Skin of body (tissue), 3 donors: ENCODE measurements at places on chromosomes 6 and 20.

GRCh38 chr6:151290877-151291721, 51.3 kb downstream of the AKAP12 start:
- peak; percentile 63 for DNase-seq

DNA sequence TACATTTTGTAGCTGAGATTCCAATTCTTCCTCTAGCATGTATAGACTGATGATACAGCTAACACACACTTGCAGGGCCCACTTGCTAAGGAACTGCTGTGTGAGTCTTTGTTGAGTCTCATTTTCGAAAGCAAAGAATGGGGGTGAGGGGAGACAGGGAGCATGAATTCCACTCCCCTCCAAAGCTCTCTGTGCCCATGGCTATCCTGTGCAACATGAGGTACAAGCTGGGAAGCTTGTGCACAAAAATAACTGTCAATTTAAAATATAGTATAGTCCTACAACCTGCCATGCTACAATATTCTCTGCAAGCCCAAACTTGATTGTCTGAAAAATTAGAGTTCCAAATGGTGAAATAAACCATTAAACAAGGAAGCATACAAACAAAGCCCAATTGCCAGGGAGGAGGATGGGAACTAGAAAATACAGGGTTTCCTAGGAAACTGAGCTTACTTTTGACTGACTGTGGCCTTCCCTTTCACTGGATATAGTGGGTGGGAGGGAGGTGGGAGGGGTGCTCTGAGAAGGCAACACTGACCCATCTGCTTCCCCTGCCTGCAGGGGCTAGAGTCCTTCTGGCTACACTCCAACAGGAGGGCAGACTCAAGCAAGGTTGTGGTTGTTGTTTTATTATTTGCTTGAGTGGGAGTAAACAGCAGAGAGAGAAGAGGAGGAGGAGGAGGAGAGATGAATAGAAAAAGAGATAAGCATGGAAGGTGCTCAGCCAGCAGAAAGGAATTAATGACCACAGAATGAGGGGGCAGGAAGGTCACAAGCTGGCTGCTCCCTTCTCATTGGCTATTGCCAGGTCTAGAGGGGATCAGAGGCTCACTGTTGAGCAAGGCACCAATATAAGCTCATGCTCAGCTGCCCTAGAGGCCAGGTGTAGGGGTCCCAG, 84.6 kb downstream of the FYN start:
- no peak for DNase-seq

DNA sequence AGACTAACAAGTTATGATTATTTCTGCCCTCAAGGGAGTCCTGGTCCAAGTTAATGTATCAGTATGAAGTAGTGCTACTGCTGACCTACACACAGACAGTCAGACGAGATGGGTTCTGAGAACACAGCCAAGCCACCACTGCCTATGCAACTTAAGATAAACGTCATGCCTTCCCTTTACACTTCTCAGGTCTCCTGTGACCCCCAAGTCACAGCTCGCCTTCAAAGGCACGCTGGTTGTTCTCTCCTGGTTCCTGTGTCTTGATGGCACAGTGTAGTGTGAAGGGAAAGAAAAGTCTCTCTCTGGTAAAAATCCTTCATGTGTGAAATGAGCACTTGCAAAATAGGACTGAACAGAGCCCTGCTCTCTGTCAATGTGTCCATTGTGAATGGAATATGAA, 377.8 kb downstream of the ADGRB3 start:
- DNase-seq = no peak

- DNase-seq = no peak
Measured at GRCh38 chr6:139287868-139288267, 3.9 kb downstream of the TXLNB start.

DNA sequence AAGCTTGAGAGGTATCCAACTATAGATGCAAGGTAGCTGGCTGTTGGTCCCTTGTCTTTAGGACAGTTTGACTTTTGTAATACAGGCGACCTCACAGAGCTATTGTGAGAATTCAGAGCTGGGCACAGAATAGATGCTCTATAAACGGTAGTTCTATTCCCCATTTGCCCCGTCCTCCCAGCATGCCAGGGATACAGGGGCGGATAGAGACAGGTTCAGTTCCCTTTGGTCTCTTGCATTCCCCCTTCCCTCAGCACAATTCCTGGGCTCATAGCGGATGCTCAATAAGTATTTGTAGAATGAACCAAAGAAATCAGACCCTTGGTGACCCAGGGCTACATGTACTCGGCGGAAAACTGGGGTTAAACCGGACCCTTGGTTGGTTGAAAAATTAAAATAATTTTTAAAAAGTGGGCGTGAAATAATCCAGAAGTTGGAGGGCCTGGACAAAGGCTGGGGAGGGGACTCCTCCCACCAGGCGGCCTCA, 707 bp upstream of the TOP1 start:
- DNase-seq = no peak

- DNase-seq = no peak
Measured at GRCh38 chr6:105849746-105850145, 236.4 kb upstream of the PRDM1 start.

DNA sequence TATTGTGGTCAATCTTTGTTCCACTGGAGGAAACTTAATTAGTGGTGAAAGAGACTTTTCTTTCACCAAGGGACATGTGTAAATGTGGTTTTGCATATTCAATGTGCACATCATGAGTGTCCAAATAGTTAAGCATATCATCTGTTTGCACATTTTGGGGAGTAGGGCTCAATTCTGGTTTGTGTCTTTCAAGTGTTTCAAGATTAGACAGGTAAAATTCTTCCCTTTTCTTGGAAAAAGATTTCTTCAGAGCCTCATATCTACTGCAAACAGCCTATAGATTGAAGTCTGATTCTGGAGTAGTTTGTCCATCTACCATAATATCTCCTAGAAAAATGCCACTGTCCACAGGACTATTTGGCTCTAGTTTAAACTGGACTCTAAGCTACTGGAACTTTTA, 26.9 kb upstream of the DEFB118 start:
- DNase-seq = no peak

GRCh38 chr6:18550119-18550518, 163.0 kb downstream of the RNF144B start:
- DNase-seq = no peak

GRCh38 chr6:13194852-13195251, 133.5 kb downstream of the TBC1D7 start:
- no peak for DNase-seq

DNA sequence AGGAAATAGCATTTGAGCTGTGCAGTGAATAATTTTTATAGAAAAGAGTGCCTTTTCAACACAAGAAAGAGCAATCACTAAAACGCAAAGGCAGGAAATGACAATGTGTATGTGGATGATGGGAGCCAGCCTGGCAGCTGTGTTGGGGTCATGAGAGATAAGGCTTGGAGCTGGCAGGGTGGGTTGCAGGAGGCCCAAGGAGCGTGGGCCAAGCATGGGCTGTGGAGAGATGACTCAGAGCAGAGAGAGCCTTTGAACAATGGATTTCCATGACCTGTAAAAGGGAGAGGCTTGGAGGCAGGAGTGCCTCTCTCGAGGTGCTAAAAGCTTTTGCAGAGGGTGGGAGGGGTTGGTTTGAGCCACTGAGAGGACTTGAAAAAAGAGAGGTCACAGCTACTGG, 6.6 kb upstream of the TBC1D7 start:
- DNase-seq = no peak

DNA sequence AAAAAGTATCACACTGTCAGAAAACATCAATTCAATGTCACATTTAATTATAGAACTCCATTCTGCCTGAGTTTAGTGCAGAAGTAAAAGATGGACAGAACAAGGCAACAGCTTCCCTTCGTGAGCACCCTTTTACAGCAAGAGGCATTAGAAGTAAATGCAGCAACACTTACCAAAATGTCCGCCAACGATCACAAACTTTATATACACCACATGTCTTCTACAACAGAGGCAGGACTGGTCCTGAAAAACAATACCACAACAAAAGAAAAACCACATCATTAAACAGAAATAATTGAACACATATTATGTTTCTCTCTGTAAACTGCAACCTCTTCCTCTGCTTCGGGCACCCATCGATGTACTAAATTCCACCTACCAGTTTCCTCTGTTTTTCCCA, 92.9 kb downstream of the FYN start:
- peak; percentile 47 for DNase-seq

DNA sequence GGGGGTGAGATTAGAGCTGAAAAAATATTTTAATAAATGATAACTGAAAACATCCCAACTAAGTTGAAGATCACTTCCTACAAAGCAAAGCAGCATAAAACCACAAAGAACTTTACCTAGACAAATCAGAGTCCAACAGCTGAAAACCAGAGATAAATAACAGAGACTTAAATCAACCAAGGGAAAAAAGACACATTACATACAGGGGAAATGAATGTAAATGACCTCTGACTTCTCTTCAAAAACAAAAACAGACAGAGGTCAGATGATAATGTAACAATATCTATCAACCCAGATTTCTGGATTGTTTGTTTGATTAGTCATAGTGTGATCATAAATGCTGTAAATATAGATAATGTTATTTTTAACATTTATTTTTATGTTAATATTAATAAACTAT, 782.8 kb downstream of the TFAP2A start:
- DNase-seq = no peak

DNA sequence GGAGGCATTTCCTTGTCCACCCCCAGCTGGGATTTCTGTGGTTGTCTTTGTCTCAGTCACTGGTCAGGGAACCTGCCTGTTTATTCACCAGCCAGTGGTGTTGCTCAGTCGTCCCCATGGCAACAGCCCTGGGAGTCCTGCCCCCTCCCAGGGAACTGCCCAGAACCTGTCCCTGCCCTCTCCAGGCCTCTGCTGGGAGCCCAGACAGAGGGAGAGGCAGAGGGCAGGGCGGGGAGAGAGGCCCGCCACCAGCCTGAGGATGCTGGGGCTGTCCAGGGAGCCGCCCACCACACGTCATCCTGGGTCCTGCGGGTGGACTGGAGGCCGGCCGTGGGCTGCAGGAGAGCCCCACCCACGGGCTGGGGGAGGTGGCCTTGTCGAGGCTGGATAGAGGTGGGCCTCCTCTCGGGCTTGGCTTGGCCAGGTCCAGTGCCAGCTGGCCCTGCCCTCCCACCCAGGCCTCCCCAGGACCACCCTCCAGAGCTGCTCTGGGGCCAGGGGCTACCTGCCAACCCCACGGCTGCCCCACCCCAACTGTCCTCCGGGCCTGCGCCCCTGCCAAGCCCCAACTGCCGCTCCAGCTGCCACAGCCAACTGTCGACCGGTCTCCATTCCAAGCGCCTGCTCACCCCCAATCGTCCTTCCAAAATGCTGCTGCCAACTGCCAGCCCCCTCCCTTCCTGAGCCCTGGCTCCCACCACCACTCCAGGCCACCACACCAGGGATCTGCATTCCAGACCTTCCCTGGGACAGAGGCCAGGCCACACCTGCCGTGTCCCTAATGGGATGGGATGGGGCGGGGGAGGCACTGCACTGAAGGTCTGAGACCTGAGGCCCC, 4.2 kb upstream of the ZBTB46 start:
- DNase-seq = peak; percentile 81

- no peak for DNase-seq
Measured at GRCh38 chr20:694496-694895, 18.9 kb upstream of the SCRT2 start.

DNA sequence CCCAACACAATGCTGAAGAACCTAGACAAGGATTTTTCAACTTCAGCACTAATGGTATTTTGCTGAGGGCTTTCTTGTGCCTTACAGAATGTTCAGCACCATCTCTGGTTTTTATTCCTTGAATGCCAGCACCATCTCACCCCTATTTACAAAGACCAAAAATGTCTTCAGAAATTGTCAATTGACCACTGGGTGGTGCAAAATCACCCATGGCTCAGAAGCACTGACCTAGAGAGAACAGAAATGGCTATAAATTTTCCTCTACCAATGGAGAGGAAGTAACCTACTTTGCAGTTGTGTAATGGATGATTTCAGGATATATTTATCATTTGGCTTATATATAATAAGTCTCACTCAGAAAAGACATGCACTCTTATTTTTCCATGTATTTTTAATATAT, 431.0 kb upstream of the IRAK1BP1 start:
- no peak for DNase-seq

DNA sequence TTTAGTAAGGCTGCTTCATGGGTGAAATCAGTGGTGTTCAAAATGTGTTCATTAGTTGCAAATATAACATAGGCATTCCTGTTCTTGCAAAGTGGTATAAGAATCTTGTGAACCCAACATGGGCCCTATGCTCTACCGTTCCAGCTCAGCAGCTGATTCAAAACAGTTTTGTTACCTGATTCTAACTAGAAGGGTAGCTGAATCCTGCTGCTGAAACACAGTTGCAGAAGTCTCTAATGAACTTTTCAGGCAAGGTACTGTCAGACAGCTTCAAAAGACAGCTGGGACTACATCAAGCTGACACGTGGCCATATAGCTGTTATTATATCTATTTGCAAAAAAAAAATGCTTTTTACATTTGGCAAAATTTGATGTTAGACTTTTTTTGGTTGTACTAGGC, 22.7 kb downstream of the THEMIS start:
- DNase-seq = no peak

DNA sequence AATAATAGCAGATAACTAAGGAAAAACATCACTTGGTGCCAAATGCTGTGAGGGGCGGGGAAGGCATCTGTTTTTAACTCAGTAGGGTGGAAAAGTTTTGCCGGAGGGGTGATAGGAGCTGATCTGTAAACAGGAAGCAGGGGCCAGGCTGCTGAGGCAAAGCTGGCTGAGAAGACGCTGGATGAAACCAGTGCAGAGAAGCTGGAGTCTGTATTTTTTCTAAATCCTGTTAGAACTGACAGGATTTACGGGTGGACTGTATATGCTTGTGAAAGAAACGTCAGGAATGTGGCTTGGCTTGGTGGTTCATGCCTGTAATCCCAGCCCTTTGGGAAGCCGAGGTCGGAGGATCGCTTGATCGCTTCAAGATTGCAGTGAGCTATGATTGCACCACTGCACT, 5.6 kb downstream of the PCMTD2 start:
- peak; percentile 62 for DNase-seq

- no peak for DNase-seq
Measured at GRCh38 chr6:149897855-149898744, at the start of gene RAET1E. Gene RAET1E (minus strand): TSS chr6:149898113. CDS start chr6:149890901, 7,212 bp downstream.

DNA sequence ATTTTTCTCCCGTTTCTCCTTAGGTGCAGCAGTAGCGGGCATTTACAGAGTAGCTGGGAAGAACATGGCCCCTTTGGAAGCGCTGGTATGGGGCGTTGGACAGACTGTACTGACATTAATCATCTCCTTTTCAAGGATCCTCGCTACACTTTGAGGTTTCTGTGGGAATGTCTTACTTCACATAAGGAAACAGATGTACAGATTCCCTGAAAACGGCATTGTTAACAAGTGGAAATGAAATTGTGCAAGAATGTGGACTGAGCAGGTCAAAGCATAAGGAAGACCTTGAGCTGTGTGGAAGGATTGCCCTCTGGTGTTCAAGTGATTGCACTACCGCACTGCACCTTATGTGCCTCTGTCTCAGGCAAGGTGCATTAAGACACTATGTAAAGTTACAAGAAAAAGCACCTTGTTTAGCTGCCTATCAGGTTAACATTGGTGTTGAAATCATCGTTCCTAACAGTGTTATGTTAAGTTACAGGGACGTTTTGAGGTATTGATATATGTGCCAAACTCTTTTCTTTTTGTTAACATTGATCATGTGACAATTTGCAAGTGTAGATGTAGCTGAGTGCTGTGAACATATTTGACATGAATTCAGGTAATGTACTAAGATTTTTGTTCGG, 38.0 kb downstream of the TMEM170B start:
- peak; percentile 65 for DNase-seq

GRCh38 chr20:38353316-38353715, 7.0 kb downstream of the LBP start:
- DNase-seq = no peak
